Left ventricle myocardium superior (tissue), 1 donor: ENCODE measurements at places on chromosomes 3 and 15. TPM values are rescaled to one million over a fixed set of nuclear protein-coding genes. Genes with fewer than 3 reads are reported as not detected.
A peak's percentile ranks its signal among the peaks of the same experiment; 100 is the strongest.

DNA sequence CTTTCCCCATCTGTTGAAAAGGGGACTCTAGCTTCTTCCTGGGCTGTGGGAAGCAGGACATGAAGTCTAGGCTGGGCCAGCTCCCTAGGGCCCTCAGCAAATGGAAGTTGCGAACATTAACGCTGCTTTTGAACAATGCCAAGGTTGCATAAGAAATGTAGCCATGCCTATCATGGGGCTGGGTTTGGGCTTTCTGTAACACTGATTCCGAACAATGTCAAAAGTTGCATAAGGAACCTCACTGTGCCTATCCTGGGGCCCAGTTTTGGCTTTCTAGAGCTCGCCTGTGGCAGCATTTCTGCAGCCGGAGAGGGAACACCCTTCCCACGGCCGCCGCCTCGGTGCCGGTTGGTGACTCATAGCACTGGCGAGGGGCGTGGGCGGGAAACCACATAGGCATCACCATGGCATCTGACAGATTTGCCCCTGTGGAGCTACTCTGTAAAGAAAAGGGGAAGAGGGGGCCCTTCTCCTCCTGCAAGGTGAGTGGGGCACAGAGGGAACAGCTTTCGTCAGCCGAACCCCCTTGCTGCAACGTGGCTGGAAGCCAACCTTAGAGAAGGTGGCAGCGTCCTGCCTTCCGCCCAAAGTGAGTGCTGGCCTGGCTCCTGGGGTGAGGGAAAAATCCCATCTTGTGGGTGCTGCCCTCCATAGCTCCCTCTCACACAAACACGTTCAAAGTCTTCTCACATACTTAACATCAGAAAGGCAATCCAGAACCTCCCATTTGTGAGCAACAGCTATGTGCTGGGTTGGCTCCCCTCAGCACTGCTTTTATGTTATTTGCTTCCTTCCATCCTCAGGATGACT is 46.6 kb upstream of the ATP2B2 start:
- peak; percentile 49 for DNase-seq

DNA sequence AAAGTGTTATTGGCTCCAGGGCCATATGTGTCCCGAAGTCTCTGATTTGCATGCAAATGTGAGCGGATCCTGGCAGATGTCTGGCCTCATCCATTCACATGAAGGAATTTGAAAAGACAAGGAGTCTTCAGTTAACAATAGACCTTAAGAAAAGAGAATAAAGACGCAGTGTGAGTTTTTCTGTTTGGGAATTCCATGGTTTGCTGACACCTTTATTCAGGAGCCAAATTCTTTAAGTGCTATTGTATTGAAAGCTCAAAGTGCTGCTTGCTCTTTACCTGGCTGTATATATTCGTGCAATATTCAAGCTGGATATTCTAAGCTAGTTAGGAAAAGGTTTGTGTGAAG is 2.2 kb downstream of the LRRN1 start:
- no peak for DNase-seq

- no peak for DNase-seq
These were observed 107.8 kb upstream of the VEPH1 start for GRCh38 chr3:157610876-157611535.

GRCh38 chr3:161072751-161073150 is 32.4 kb downstream of the B3GALNT1 start:
- DNase-seq = no peak

DNA sequence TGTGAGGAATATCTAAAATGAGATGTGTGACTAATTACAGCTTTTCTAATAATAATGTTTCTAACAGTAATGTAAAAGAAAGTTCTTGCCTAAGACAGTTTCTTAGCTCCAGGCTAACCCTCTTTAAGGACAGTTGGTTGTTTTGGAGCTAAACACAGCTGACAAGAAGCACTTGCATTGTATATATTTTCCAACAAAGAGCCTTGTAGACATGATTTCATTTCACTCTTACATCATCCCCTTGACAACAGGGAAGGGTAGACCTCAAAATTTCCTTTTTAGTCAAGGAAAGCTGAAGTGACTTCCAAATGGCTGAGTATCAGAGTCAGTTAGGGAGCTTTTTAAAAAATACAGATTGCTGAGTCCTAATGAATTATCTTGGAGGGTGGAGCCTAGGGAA is 4.1 kb downstream of the ARID3B start:
- no peak for DNase-seq

DNA sequence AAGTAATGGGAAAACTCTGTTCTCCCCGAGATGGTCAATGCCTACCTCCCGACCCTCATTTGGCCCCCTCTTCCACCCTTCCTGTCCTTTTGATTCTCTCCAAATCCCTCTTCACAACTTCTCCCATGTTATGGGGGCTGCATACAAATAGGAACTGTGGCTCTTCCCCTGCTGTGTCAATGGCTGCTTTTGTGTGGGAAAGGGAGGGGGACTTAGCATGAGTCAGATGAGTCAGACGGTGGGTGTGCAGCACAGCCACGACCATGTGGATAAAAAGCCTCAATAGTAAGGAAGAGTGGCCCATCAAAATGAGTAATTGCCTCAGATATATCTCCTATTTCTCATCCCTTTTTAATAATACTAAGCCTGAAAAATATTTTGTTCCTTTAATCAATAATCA is 31.9 kb downstream of the SPATA16 start:
- DNase-seq = no peak

- DNase-seq = no peak
These were observed 4.1 kb downstream of the ZNF717 start for GRCh38 chr3:75781079-75781745.

- DNase-seq = peak; percentile 46
These were observed 289.1 kb downstream of the GAP43 start for GRCh38 chr3:115912372-115912771.

DNA sequence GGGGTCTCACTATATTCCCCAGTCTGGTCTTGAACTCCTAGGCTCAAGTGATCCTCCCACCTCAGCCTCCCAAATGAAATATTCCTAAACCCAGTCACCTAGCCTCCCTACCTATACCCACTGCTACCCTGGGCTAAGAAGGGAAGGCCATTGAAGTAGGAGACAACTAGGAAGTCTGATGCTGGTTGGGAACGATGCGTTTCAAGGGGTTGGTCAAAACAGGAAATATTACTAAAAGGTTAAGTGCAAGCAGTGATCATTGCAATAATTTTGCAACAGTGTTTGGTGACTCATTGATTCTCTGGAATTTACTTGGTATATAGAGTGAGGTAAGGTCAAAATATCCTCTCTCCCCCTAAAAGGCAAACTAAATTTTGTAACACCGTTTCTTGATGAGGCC is 4.6 kb upstream of the UQCRC1 start:
- no peak for DNase-seq

- DNase-seq = no peak
These were observed 455 bp upstream of the SNAP23 start for GRCh38 chr15:42494998-42495360.

- DNase-seq = peak; percentile 47
These were observed 20.3 kb downstream of the GYG1 start for GRCh38 chr3:149011676-149012075.

- no peak for DNase-seq
These were observed 33.5 kb upstream of the HHATL start for GRCh38 chr3:42736081-42736480.

DNA sequence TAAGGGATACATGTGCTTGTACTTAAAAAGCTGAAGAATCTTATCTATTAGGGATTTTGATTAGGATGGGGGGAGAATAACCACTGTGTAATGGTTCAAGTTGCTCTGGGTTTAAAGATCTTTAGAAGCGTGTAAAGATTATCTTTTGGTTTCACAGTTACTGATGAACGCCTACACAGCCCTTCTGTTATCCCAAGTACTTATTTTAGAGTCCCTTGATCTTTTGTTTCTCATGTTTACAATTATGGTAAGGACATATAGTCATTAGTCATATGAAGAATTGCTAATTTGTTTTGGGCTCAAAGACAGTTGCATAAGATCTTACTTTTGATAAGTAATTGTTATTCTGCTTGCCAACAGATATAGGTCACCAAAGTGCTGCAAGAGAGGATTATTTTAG is 160.1 kb downstream of the PLCL2 start:
- DNase-seq = no peak

DNA sequence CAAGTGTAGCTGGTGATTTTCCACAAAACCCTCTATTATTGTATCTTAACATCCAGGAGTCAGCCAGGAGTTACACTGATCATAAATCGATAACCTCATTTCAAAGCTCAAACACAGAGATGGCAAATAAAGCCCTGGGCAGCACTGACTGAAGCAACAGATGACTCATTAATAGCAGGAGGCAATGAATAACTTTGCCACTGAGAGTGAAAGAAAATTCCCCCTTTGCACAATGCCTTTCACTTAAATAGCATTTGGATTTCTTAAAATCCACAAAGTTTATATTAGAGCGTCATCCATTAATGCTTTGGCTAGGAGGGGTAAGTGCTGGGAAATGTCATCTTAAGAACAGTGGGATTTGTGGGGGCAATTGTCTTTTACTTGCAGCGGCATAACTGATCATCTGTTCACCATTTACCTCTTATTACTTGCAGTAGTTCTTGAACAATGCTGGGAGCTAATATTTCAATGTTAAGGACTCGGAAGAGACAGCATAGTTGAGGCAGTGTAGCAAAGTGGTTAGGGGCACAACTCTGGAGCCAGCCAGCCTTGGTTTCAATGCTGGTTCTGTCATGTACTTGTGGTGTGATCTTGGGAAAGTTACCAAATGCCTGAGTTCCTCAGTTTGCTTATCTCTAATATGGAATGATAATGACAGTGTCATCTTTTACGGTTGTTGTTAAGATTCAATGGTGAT is 630.4 kb upstream of the TBL1XR1 start:
- DNase-seq = no peak

GRCh38 chr3:52533623-52534280 is at the start of gene NT5DC2:
NT5DC2 (minus strand) TSS chr3:52533857; CDS start chr3:52533737, 120 bp downstream.
- DNase-seq = peak; percentile 90

DNA sequence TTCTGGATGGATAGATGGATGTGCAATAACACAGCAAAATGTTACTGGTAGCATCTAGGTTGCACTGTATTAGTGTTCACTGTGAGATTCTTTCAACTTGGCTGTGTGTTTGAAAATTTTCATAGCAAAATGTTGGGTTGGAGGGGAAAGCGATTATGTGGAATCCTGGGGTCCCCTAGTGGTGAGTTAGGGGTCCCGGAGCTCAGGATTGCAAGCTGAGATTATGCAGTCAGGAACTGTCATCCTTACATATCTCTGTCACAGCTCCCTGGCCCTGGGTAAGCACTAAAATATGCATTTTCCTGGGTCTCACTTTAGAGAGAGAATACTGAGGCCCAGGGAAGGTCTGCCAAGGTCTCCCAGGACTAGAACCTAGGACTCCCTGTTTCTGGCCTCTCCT is 77.2 kb downstream of the CEMIP start:
- no peak for DNase-seq

- DNase-seq = no peak
These were observed 106.0 kb downstream of the MEX3B start for GRCh38 chr15:81939604-81940440.

DNA sequence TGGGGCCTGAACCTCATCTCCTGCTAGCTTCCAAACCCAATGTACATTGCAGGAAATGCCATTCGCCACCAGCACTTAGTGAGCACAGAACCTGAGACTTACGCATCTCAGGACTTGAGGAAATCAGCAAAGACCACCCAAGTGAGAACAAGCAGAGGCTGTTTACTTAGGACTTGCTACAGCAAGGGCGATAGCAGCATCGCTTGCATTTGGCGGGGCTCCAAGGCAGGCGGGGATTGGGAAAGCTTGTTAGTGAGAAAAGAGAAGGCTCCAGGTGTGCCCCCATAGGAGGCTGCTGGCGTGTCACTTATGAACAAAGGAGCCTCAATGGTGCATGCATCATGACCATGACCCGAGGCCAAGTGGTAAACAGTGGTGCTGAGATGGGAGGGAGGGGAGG is 19.7 kb downstream of the SLC6A20 start:
- DNase-seq = no peak

DNA sequence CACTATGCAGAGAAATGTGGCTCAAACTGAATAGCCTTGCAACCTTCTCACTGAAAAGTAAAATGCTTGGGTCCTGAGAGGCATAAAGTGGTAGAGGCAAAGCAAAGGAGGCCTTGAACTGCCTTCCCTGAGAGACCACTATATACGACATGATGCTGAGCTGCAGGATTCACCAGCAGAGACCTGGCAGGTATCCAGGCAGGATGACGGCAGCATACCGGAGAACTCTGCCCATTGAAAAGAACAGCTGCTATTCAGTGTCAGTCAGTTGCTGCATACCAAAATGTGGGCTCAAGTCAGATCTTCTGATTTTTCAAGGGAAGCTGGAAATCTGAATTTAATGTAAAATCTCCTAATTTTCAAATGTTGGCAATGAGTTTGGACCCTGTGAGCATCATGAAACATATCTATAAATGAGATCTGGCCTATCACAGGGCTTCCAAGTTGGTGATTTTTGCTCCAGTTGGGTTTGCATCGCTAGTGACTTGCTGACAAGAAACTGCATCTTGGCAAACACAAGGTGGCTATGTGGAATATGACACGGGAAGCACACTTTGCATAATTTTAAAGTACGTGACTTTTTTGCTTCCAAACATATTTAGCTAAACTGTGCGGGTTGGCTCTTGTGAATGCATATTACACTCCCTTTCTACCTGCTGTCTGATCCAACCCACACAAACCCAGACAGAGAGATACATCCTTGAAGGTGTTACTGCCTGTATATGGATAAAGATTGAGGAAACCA is 529.0 kb downstream of the AGBL1 start:
- peak; percentile 44 for DNase-seq

- no peak for DNase-seq
These were observed 85.0 kb upstream of the DPH6 start for GRCh38 chr15:35630985-35631384.

GRCh38 chr3:160796813-160797164 is 40.8 kb downstream of the PPM1L start:
- no peak for DNase-seq

DNA sequence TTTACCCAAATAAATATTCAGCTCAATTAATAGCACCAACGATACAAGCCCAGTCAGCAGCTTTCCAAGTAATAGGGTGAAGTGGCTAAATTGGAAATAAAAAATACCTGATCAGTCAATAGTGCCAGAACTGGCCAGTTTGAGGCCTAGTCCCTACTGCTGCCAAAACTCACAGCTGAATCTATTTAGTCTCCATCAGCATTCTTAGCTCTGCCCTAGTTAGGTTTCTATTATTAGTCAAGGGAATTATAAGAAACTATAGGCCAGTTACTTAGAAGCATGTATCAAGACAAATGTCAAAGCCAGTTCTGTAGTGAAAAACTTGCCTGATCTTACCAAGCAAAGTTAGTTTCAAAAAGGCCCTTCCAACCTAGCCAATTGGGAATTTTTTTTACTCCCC is 146.2 kb upstream of the ZBTB20 start:
- no peak for DNase-seq

DNA sequence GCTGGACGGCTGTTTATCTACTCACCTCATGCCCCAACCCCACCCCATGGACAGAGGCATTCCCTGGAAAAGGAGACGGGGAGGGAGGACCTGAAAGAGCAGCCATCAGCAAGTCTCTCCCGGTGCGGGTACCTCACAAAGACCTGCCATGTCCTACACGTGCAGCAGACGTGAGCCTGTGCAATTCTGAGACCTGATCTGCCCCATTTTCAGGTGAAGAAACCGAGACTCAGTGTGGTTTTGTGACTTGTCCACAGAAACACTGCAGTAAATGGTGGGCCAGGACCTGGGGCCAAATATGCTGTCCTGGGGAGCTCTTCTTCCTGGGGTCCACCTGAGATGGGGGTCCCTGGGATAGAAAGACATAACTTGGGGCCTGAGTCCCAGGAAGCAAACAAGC is 137.0 kb upstream of the LINGO1 start:
- no peak for DNase-seq

- DNase-seq = no peak
These were observed 51.8 kb upstream of the SSR3 start for GRCh38 chr3:156606729-156607128.

The TM4SF18 gene
- 11.6 TPM for total RNA-seq

The RHCG gene
- total RNA-seq = not detected

The HIGD2B gene
- total RNA-seq = not detected

The GP5 gene
- total RNA-seq = not detected

The SCAP gene
- 53.0 TPM for total RNA-seq

The IGF2BP2 gene
- 16.7 TPM for total RNA-seq
